ENCODE measurements at places on chromosomes 3 and 15. TPM values are rescaled to one million over a fixed set of nuclear protein-coding genes. Genes with fewer than 3 reads are reported as not detected.

The OR5K2 gene
- not detected for total RNA-seq

- no peak for DNase-seq
These were observed 27.9 kb downstream of the MCTP2 start for GRCh38 chr15:94259121-94259751.

The CPA3 gene
- total RNA-seq, result not detected

GRCh38 chr3:28291577-28291976, 50.2 kb downstream of the CMC1 start:
- no peak for DNase-seq

The C3orf18 gene
- 12.7 TPM for total RNA-seq

DNA sequence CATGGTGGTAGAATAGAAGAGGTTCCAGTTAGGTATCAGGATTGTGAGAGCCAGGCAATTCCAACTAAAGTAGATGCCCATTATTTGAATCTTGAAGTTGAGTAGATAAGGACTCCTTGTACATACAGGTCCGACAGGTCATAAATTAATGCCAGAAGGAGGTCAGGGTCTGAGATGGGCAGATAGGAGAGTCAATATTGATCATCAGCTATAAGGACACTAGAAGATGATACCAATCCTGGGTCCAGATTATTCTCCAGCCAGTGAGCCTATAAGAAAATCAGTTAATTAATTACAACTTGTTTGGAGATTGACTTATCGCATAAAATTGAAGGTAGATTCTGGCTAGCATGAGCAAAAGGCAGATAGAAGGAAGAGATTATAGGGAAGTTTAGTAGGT, 378.4 kb upstream of the NAALADL2 start:
- DNase-seq, result no peak

- no peak for DNase-seq
These were observed 16.4 kb upstream of the ST8SIA2 start for GRCh38 chr15:92377083-92377789.

DNA sequence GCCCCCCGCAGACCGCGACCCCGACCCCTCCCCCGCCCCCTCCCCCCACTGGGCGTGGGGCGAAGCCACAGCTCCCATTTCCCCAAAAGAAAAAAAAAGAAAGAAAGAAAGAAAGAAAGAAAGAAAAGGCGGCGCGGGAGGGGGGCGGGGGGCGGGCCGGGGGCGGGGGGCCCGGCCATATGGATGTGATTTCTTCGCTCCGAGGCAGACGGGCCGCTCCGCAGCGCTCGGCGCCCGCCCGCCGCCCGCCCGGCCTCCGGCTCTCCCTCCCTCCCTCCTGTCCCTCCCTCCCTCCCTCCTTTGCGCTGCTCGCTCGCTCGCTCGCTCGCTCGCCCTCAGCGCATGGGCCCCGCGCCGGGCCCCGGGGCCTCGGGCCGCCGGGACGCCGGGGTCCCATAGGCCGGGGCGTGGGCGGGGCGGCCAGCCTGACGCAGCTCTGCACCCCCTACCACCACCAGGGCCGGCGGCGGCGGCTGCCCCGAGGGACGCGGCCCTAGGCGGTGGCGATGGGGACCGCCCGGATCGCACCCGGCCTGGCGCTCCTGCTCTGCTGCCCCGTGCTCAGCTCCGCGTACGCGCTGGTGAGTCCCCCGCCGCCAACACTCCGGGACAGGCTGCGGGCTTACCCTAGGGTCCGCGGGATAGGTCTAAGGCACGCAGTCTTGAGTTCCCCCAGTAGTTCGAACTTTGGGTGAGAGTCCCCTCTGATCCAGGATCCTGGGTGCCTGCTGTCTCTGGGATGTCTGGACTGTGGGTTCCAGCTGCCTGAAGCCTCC, 5.7 kb downstream of the PTH1R start:
- DNase-seq, result no peak

Data from neural crest cell (in vitro differentiated cells).